Pancreas (tissue), 10 donors: ENCODE measurements at places on chromosomes 11 and 22. TPM values are rescaled to one million over a fixed set of nuclear protein-coding genes. Genes with fewer than 3 reads are reported as not detected.

DNA sequence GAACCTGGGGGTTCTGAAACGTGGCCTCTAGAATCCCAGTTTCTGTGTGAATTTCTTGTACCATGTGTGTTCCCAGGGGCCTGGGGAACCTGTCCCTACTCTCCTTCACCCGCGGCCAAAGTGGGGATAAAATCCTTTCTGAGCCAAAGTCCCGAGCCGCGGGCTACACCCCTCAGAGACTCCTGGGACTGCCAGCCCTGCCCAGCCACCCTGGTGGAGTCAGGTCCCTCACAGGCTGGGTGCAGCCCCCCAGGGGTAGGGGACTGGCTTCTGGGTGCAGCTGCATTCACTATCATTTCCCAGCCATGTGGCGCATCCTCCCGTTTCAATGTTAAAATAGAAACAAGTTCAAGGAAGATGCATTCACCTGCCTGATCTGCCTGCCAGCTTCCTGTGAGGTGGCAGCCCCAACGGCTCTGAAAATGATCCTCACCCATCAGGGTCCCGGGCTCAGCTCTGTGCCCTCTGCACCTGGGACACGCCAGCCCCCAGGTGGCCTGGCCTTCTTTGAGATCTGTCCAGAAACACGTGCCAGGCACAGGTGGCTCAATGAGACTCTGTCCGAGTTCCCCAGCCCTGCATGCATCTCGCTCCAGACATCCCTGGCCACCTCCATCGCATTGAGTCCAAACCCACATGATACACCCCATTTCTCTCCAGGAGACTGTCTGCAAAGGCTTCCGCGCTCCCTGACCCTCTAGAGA is 338.8 kb downstream of the CTTN start:
- no peak for DNase-seq

GRCh38 chr11:79396674-79397073 is 44.2 kb downstream of the TENM4 start:
- no peak for DNase-seq

DNA sequence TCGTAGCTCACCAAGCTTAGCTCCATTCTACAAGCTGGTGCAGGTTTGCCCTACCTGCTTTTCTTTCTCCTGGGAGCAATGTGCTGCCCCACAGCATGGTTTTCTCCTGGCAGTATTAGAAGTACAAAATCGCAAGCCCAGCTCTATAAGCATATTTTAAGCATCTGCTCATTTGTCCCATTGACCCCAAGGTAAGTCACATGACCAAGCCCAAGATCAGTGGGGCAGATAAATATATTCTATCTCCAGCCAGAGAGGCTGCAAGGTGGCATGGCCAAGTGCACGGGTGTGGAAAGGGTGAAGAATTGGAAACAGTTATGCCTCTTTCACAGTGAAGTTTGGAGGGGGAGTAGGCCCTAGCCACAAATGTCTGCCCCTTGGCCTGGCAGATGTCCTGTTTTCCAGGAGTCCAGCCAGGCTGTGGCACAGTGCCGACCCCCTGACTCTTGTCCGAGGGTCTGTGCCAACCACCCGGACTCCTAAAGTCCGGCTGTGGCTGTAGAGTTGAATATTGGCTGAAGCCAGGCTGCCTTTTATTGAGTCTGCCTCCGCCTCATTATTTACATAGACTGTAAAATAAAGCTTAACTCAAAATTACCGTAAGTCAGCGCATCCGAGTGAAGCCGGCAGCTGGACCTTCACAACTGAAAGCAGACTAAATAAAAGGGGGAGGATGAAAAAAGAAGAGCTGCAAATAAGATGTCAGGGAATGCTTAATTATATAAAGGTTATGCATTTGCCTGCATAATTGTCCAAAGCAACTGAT is 165.7 kb downstream of the COMMD9 start:
- no peak for DNase-seq

GRCh38 chr22:19827341-19828034 is 27.2 kb downstream of the GNB1L start:
- DNase-seq, result no peak

GRCh38 chr11:9250139-9250582 is 15.0 kb downstream of the DENND5A start:
- no peak for DNase-seq

GRCh38 chr11:44112091-44112821 is 16.8 kb downstream of the EXT2 start:
- no peak for DNase-seq

DNA sequence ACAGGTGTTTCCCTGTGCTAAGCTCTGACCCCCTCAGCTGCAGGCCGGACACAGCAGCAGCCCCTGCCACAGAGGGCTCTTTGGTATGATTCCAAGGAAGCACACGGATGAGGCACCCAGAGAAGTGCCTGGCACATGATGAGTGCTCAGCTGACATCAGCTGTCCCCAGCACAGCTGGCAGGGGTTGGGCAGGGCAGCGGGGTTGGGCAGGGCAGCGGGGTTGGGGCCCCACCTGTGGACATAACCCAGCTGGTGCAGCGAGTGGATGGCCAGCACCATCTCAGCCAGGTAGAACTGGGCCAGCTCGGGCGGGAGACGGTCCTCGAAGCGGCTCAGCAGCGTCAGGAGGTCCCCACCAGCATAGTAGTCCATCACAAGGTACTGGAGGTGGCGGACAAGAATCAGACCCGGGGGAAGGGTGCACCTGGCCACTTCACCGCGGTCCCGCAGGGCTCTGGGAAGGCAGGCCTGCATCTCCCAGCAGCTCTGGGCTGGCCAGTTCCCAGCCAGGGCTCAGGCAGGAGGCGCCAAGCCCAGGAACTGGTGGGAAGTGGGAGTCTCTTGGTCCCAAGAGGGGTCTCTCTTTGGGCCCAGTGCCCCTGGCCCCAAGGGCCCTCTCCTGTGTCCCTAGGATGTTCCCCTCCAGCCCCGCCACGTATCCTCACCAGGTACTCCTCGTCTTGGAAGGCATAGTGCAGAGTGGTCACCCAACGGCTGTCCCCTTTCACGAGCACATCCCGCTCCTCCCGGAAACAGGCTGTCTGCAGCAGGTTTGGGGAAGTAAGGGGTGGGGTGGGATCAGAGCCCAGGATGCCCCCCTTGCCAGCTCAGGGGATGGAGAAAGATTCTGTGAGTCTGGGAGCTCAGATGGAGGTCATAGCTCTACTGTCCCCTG is 4.3 kb downstream of the CDC42BPG start:
- DNase-seq, result no peak

- DNase-seq, result no peak
Observed at GRCh38 chr11:57562596-57562995, 4.9 kb downstream of the UBE2L6 start.

DNA sequence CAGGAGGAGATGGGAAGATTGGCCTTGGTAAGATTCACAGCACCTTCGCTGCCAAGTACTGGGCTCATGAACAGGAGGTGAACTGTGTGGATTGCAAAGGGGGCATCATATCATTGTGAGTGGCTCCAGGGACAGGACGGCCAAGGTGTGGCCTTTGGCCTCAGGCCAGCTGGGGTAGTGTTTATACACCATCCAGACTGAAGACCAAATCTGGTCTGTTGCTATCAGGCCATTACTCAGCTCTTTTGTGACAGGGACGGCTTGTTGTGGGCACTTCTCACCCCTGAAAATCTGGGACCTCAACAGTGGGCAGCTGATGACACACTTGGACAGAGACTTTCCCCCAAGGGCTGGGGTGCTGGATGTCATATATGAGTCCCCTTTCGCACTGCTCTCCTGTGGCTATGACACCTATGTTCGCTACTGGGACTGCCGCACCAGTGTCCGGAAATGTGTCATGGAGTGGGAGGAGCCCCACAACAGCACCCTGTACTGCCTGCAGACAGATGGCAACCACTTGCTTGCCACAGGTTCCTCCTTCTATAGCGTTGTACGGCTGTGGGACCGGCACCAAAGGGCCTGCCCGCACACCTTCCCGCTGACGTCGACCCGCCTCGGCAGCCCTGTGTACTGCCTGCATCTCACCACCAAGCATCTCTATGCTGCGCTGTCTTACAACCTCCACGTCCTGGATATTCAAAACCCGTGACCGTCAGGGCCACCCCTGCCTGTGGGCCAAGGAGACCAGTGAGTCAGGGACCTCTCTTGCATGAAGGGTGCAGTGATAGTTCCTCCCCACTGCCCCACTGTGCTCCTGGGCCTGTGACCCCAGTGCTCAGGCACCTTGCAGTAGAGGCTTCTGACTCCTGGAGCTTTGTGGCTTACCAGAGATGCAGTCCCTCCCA is 83.6 kb downstream of the BCR start:
- no peak for DNase-seq

- DNase-seq, result no peak
Observed at GRCh38 chr22:39268645-39269044, 23.9 kb upstream of the PDGFB start.

DNA sequence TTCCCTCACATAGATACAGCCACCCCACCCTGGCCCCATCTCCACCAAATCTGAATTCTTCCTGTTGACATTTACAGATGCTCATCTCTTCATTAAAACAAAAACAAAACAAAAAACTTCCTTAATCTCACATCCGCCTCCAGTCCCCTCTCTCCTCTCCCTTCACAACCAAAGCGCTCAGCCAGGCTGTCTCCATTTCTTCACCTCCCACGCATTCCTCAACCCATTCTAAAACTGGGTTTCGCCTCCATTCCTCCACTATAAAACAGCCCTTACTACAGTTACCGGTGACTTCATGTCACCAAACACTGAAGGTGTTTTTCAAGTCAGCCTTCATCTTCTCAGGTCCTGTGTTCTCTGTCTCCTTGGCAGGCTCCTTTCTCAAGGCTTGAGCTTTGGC is 9.6 kb downstream of the BACE1-AS start:
- no peak for DNase-seq

DNA sequence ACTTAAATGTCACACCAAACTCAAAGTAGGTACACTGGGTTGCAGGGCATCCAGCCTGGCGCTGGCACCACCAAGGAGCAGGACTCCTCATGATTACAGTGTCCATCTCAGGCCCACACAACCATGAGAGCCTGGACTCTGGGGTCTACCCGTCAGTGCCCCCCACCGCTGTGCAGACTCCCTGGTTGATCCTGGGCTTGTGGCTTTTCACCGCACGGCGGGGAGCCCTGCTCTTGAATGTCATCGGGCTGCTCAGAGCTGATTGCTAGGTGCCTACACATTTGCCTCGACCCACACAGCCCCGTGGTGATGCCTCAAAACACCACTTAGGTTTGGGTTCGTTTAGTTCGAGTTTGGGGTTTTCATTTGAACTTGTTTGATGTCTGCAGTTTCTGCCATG is 63.0 kb downstream of the WNT11 start:
- no peak for DNase-seq

GRCh38 chr11:19018901-19019300 is 41.6 kb downstream of the MRGPRX2 start:
- DNase-seq, result no peak

DNA sequence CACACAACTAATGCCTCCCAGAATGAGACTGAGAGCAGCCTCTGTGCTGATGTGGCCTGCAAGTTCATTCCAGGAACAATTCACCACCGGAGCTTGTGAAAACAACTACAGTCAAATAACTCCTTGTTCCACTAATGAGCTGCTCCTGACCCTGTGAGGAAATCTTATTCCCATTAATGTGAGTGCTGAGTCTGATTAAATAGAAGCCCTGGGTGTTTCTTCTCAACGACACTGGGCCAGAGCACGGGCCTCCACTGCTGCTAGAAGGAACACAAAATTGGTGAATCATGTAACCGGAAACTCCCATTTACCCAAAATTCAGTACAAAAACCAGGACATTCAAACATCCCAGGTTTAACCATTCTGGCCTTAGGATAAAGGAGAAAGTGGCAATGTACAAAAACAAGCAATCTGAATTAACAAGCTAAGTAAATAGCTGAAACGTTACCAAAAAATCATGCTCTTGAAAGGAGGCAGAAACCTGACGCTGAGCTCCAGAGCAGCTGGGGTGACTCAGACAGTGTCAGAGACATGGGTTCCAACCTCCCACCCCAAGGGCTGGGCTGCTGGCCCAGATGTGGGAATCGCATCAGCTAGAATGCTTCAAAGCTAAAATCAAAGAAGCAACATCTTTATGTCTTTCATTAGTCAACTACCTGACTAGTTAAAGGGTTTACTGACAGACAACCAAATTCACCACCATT is 26.7 kb downstream of the SERGEF start:
- no peak for DNase-seq

- DNase-seq, result no peak
Observed at GRCh38 chr11:103594283-103594682, 442.2 kb upstream of the DDI1 start.

GRCh38 chr11:107549253-107549953 is 16.1 kb downstream of the ALKBH8 start:
- DNase-seq, result no peak

DNA sequence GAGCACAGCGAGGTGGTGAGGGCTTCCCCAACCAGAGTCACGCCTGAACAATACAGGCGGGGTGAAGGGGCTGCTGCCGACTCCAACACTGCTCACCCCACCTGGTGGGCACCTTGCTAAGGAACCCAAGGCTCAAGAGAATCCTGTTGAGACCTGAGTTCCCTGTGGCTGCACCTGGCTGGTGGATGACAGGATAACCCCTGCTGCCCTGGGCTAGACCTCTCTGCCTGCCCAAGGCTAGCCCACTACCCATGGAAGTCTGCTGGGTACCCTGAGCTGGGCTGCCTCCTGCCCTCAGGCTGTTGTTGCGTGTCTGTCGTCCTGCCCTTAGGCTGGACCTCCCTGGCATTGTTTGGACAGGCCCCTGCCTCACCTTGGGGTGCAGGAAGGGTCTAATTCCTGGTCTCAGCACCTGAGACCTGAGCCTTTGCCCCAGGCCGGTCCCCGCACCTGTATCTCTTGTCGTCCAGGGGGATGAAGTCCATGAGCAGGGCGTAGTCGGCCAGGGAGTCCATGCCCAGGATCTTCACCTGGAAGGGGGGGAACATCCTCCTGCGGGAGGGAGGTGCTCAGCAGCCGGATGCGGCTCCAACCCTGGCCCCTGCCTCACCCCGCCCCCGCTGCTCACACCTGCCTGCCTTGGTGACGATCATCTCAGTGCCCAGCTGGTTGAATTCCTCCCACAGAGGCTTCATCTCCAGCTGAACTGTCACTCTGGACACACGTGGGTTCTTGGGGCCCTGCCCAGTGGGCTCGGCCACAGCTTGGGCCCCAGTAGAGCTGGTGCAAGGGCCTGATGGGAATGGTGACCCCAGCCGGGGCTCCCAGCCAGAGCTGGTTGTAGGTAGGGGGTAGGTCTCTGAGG is 4.9 kb upstream of the NUDT8 start:
- DNase-seq, result peak; percentile 36

GRCh38 chr22:20580611-20581502 is 73.4 kb downstream of the MED15 start:
- no peak for DNase-seq

- no peak for DNase-seq
Observed at GRCh38 chr11:76049511-76049910, 156.8 kb downstream of the WNT11 start.

Gene PLAAT5
- 11.0 TPM for total RNA-seq

Gene PTPMT1
- 24.7 TPM for total RNA-seq

Gene AQP11
- 2.2 TPM for total RNA-seq

Gene GGTLC2
- total RNA-seq, result not detected

Gene PHOX2A
- total RNA-seq, result 0.35 TPM

Gene SHISAL1
- 0.46 TPM for total RNA-seq

Gene CBX6
- 26.9 TPM for total RNA-seq

Gene KCNQ1OT1
- total RNA-seq, result 0.83 TPM

Gene CDC42BPG
- 9.7 TPM for total RNA-seq

Gene PHLDA2
- total RNA-seq, result 4.6 TPM

Gene CARNS1
- 0.39 TPM for total RNA-seq

Gene OR4D5
- total RNA-seq, result 0.83 TPM
